SW 1271 (cell line): ENCODE measurements at places on chromosomes 7 and 10.

DNA sequence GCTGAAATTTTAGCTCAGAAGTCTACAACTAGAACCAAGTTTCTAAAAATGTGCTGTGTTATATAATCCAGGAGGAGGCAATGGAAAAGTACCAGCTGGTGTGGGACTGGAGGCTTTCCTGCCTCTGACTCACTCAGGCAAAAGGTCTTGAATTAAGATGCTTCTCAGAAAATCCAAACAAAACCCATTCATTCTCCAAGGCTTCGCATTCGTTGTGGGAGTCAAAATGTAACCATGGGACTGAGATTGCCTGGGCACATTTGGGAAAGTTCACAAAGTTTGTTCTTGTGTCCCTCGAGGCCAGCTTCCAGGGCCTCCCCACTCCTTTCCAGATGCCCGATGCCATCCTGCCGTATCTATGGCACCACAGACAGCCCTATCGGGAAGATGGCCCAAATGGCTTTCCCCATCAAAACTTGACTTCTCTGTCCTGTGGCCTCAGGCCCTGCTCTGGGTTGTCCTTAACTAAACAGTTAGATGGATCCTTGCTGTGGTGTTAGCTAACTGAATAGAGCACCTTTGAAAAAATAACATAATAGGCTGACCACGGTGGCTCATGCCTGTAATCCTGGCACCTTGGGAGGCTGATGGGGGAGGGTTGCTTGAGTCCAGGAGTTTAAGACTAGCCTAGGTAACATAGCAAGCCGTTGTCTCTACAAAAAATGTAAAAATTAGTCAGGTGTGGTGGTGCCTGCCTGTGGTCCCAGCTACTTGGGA is 180.5 kb downstream of the PFKFB3 start:
- DNase-seq: no peak

GRCh38 chr7:29989257-29989995 is at the start of gene SCRN1:
Gene SCRN1 (minus strand): TSS chr7:29989801. CDS start chr7:29969067, 20,734 bp downstream.
- no peak for DNase-seq

DNA sequence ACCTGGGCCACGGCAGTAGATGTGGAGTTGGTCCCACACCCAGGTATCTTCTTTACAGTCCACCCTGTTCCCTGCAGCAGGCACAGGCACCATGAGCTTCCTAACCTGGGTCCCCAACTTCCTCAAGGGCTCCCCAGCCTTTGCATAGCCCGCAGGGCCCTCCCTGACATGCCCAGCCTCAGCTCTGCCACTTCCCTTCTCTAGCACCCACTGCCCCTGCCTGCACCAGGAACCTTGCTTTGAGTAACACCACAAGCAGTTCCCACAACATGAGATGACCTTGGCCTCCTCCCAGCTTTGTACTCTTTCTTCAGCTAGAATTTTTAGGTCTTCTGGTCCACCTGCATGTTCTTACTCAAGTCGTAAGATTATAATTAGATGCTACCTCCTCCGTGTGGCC is 92.2 kb upstream of the ZPBP start:
- no peak for DNase-seq

DNA sequence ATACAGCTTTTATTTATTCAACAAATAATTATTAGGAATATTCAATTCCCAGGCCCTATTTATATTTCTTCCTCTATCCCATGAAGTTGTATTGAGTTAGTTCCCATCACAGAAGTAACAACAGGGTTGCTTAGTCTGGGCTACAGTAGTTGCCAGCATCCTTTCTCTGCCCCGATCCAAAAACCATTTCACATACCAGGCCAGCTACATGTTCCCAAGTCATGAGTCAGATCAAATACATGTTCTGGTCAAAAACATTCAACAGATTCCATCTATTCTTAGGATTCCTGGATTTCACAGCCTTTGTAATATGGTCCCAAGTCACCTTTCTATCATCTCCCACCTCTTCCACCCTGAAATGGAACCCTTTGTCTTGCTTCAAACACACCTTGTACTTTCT is 91.6 kb downstream of the RAB11FIP2 start:
- no peak for DNase-seq

GRCh38 chr10:73909540-73910115 is 1.3 kb upstream of the PLAU start:
- no peak for DNase-seq

DNA sequence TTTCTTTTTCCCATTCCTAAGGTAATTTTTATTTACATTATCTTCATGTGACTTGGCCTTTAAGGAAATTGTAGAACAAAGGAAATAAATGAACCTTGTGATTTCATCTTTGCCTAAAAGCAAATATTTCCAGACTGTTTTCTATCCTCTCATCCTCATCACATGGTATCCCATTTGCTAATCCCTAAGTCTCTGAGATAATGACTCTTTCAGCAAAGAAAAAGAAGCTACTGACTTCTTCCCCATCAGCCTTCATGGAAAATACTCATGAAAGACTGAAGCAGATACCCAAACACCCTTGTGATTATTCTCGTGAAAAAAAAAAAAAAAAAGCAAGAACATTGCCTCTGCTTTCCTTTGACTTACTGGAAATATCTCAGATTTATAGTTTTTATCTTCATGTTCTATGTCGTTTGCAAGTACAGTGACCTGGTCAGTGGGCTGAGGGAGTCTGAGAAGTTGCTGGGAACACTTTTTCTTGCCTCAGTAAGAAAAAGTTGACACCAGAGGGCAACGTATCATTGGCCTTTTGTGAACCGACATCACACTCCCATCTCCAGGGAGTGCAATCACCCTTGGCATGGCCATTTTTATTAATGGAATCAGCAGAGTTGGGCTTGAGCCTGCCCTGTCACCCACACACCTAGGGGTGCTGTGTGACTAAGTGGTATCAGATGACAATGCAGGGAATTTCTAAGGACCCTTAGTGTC is 246.0 kb upstream of the KMT2E start:
- no peak for DNase-seq
